ENCODE measurements at places on chromosomes 16 and 17.

DNA sequence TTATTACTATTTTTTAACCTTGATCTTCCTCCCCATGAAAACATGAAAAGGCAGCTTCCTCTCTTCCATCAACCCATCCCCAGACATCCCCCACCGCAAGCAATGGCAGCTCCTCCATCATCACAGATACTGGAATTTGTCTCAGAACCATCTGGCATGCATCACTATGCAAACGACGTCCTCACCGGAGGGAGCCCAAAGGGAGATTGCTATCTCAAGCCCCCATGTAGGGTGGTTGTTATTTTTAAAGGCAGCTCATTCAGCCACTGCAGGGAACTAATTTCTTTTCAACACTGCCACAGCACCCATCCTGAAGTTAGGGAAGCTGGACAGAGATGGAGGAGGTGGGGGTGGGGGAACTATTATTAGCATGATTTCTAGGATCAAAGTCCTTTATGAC lies 222.5 kb downstream of the FOXL1 start:
- DNase-seq: no peak

DNA sequence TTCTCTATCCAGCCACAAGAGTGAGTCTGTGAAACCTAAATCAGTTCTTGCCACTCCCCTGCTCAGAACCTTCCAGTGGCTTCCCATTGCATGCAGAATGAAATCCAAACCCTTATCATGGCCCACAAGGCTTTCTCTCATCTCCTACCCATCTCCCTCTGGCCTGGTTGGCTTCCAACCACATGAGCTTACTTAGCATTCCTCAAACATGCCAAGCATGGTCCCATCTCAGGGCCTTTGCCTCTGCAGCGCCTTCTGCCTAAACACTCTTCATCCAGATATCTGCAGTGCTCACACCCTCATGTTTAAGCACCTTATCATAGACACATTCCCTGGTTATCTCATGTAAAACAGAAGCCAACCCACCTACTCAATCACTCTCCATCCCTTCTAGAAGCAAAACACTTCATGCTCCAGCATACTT lies 15.5 kb downstream of the TK2 start:
- DNase-seq: no peak

- DNase-seq: peak; percentile 60
Observed at GRCh38 chr16:2777903-2778629, 986 bp upstream of the ELOB start.

GRCh38 chr16:82252582-82252981 lies 82.6 kb upstream of the MPHOSPH6 start:
- no peak for DNase-seq

DNA sequence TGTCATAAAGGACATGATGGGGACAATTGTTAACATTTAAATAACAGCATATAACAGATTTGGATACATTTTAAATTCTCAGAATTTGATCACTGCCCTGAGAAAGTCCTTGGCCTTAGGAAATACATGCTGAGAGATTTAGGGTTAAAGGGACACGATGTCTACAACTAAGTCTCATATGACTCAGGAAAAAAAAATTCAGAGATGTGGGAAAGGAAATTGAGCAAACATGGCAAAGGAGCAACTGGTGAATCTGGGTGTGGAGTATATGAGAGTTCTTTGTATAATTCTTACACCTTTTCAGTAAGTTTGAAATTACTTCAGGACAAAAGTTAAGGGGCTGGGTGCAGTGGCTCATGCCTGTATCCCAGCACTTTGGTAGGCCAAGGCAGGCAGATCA lies 18.2 kb downstream of the MPP3 start:
- DNase-seq: no peak

GRCh38 chr17:6040504-6040903 lies 29.7 kb upstream of the WSCD1 start:
- no peak for DNase-seq

GRCh38 chr17:21039839-21040575 lies 2.8 kb downstream of the USP22 start:
- peak; percentile 9 for DNase-seq

DNA sequence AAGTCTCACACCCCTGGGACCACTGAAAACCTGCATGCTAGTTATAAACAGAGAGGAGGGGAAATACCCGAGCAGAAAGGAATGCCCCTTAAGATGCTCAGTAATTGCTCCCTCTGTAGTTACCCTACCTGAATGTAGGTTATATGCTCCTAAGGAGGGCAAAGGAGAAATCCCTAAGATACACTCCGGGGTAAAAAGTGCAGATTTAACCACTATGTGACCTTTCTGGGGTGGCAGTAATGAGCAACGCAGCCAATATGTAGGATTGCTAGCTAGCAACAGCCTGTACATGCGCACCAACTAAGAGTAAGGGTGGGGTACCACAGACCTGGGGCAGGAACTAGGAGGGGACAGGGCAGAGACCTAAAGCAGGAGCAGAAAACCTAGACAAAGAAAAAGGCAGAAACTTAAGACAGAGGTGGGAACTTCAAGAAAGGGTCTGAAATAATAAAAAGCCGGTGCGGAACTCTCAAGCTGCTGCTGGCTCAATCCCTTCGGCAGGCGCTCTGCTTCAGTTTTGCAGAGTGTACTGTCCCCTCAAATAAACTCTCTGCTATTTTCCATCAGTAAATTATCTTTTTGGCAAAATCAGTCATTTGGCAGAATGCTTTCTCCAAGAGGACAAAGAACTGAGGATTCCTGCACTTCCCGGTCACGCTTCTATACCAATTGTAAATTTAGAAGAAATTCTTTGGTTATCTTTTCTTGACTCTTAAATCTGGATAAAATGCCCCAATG lies 823.8 kb downstream of the CDH11 start:
- DNase-seq: no peak

GRCh38 chr17:42277342-42277712 lies 1.1 kb upstream of the STAT5B start:
- DNase-seq: no peak

DNA sequence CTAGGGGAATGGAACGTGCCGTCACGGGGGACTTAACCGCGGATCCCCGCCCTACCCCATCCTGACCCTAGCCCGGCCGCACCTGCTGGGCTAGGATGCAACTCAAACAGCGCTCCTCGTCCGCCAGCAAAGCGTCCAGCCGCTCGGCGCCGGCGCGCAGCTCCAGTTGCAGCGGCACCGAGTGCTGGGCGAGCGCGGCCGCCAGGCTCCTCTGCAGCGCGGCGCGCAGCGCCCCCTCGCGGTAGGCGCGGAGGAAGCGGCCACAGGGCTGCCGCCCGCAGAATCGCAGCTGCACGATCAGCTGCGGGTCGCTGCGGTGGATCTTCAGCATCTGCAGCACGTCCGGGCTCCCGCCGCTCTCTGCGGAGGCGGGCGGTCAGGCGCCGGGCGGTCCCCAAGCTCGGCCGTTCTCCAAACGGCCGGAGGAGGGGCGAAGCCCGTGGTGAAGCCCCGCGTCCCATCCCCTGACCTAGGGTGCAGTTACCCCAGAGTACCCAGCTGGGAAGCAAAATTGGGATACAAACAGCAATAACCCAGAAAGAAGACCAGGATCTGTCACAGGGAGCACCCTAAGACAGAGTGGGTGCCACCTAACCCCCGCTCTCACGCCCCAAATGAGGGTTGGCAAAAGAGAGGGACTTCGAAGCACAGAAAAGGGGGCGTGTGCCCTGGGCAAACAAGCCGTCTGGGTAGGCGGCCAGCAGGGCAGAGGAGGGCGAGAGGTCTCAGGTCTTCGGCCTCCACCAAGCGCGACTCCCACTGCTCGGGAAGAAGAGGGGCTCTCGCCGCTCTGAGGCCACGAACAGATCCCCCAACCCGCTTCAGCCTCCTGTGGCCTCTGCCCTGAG lies 4.2 kb downstream of the TRADD start:
- DNase-seq: peak; percentile 75

DNA sequence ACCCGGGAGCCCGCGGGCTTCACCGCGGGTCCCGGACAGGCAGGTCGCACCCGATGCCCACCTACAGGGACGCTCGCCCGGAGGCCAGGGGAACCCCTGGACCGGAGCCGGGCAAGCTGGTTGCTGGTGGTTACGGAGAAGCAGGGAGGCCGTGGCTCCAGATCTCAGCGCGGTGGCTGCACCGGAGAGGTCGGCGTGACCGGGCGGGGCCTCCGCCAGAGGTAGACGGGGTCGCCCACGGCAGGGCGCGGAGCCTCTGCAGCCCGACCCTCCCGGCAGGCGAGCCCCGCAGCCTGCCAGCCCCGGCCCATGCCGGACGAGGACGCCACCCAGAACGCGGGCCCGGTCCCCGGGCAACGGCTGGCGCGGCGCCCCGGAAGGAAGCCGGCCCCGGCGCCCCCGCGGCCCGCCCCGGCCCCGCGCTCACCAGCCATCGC lies 341 bp downstream of the PCYT2 start:
- no peak for DNase-seq

DNA sequence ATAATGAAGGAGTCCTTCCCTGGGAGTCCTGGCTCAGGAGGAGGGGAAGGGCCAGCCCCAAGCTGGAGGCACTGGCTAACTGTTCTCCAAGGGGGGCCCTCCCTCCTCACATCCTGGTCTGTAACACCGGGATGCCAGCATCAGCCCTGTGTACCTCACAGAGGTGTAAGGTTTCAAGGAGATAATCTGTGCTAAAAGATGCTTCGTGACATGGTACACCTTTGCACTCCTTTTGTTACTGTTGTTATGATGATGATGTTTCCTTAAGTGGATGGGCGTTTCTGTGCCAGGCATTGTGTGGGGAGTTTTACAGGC lies 236.7 kb upstream of the TNRC6C start:
- DNase-seq: no peak

- DNase-seq: peak; percentile 49
Observed at GRCh38 chr17:18039535-18040260, 490 bp downstream of the GID4 start.

GRCh38 chr16:57616241-57616640 lies 12.2 kb upstream of the ADGRG1 start:
- no peak for DNase-seq

DNA sequence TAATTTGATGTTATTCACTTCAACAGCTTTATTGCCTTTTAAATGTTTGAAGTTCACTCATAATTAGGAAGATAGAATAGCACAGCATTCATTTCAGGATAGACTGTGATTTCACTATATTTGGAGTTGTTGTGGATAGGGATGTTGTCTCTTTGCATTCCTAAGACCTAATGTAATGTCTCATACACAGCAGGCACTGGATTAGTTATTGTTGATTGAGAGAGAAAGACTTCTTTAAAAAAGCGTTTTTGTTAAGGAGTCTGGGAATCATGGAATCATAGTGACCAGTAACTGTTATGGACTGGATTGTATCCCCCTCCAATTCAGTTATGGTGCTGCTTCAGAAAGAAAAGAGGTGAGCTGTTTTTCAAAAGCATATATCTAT lies 122.0 kb downstream of the USP22 start:
- DNase-seq: no peak

DNA sequence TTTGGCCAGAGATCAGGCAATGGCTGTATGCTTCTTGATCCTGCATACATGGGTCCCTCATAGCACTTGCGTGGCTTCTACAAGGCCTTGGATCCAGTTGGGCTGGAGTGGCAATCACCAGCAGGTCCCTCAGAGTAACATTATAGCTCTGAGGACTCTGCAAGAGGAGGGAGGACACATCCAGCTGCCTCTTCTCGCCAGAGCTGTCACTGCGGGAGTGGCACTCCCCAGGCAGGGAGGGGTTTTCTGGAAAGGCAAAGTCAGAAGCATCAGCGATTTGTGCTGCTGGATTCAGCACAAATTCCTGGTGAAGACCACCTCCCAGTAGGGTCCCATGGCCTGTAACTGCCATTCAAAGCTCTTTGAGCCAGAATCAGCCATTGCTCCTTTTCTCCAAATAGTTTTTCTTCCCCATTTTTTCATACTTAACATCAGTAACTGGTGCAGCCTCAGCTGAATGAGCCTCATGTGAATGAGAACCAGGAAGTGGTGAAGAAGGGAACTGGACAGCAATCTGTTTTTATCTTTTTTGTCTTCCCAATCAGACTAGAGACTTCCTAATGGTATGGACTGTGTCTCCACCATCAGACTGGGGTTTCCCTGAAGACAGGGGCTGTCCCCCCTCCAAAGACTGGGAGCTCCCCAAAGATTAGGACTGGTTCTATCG lies 40.6 kb upstream of the HOXB13 start:
- no peak for DNase-seq

DNA sequence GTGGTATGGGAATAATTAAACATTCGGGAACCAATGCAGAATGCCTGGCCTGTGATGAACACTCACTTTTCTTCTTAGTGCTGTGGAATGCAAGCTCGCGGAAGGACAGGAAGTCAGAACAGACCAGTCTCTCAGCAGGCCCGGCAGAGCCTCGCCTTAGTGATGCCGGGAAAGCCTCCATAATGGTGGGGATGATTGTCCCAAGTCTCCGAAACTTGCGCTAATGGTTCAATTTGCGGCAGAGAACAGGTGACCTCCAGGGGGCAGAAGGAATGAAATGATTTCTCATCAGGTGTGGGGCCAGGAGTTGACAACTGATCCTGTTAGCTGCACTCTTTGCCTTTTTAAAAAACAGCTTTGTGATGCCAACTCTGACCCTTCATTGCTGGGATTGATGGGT lies 170.6 kb downstream of the GSG1L start:
- DNase-seq: no peak

- no peak for DNase-seq
Observed at GRCh38 chr17:35046245-35046644, 17.3 kb downstream of the RFFL start.

Data from CD8-positive, alpha-beta memory T cell (primary cell).